ENCODE measurements at places on chromosomes 13 and 19.

DNA sequence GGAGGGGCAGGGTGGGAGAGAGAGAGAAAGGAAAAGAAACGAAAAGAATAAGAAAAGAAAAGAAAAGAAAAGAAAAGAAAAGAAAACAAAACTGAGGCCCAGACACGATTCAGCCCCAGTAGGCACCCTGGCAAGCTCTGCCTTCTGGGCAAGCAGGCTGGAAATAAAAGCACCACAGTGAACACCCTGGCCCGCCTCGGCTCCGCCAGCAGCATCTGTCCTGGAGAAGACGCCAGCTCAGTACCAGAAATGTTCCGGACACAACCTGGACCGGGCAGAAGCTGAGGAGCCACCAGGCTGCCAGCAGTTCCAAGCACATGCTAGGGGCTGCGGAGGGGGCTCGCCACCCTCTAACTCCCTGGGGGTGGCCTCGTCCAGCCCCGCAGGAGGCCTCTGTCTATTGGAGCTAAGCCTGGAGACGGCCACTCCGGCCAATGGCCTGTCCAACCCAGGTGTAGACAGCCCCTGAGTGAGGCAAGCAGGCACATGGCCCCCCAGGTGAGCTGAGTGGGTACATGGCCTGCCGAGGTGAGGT is 11.4 kb upstream of the CPAMD8 start:
- no peak for DNase-seq

GRCh38 chr13:51907040-51907732 is 45.4 kb downstream of the CCDC70 start:
- DNase-seq = no peak

- DNase-seq = peak; percentile 58
Observed at GRCh38 chr13:52847682-52848432, 583 bp downstream of the PCDH8 start.

DNA sequence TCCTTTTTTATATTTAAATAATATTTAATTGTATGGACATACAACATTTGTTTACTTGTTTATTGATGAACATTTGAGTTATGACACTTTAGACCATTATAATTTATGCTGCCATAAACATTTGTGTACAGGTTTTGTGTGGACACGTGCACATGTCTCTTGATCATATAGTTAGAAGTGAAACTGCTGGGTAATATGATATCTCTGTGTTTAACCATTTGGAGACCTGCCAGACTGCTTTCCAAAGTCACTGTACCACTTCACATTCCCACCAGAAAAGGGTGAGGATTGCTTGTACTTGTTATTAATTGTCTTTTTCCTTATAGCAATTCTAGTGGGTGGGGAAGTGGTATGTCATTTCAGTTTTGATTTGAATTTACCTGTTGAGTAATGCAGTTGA is 145.6 kb upstream of the KLHL1 start:
- no peak for DNase-seq

DNA sequence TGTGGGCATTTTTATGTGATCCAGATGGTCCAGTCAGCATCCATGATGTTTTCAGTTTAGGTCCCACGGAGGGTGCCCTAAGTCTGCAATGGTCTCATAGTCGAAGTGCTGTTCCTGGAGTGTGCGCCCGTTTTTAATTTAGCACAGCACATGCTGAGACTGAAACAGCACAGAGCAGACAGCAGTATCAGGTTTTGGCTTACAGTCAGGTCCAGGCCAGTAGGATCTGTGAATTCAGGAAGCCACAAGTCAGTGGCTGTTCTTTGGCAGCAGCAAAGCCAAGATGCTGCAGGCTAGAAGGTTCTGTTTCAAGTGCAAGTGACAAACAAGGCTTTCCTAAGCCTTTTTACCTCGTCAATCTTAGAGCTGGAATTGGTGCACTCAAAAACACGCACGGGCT is 18.3 kb downstream of the FBXO27 start:
- DNase-seq = no peak

GRCh38 chr19:44624840-44625354 is 11.5 kb downstream of the IGSF23 start:
- DNase-seq = no peak

DNA sequence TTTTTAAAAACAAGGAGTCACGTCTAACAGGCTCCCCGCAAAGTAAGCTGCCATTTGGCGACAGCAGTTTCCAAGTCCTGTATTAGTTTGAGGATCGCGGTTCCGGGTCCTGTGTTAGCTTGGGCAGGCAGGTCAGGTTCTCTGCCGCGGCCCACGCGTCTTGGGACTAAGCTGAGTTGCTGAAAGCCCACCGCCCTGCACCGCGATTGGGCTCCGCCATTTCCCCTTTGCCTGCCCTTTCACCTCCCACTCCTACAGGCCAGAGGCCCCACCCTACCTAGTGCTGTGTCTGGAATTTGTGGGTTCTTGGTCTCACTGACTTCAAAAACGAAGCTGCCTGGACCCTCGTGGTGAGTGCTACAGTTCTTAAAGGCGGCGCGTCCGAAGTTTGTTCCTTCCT is 6.8 kb downstream of the PARP4 start:
- no peak for DNase-seq

GRCh38 chr13:90690458-90691080 is 656.9 kb upstream of the MIR17HG start:
- no peak for DNase-seq

- DNase-seq = no peak
Observed at GRCh38 chr13:24225062-24225461, 64.5 kb downstream of the SPATA13 start.

- DNase-seq = peak; percentile 77
Observed at GRCh38 chr13:33057019-33057780, 41.0 kb downstream of the KL start.

- peak; percentile 10 for DNase-seq
Observed at GRCh38 chr19:35209646-35210045, 18.9 kb downstream of the FAM187B start.

DNA sequence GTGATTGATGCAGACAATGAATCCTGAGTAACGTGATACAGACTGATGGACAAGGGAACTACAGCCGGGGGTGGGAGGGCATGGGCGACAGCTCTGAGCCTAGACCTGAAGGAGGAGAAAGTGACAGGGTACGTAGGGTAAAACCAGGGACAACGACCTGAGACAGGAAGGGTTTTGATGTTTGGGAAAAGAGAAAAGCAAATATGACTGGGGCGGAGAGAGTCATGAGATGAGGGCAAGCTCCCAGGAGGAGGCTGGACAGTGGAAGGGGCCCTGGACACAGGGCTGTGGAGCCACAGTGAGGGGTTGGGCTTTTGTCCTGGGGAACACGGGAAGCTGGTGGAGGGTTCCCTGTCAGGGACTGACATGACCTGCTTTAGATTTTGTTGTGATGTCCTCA is 34.2 kb downstream of the ZNF611 start:
- DNase-seq = no peak

DNA sequence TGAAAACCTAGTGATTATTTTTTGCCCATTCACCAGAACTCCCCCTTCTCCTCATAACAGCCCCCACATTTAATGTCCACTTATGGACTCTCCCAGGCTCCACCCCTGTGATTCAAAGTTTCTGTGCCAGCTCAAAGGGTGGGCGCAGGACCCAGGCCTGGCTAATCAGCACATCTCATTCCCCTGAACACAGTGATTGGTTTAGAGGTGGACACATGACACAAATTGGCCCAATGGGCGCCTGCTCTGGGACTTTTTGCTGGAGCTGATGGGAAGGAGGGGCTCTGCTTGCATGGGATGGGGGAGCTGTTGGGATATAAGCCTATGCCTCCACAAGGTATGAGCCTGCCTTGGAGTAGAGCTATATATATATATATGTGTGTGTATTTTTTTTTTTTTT is 6.2 kb upstream of the EPOR start:
- DNase-seq = no peak

DNA sequence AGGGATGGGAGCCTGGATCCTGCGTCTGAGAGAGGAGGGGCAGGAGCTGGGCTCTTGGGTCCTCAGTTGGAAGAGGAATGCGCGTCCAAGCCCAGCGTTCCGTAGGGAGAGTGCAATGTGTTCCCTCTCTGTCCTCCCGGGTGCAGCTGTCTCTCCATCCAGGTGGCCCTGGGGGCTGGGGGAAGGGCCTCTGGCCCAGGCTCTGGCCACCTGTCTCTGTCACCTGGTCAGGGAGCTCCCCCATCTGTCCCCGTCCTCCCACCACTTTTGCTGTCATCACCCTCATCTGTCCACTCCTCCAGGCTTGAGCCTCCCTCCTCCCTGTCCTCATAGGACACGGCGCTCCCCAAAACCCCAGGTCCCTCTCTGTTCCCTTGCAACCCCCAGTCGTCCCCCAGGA is 3.7 kb upstream of the SBK2 start:
- DNase-seq = no peak

- peak; percentile 50 for DNase-seq
Observed at GRCh38 chr13:75173457-75174356, 308.3 kb downstream of the TBC1D4 start.

GRCh38 chr13:27496006-27496405 is 45.6 kb upstream of the MTIF3 start:
- DNase-seq = no peak

- no peak for DNase-seq
Observed at GRCh38 chr13:50353651-50354415, 338.6 kb downstream of the KCNRG start.

DNA sequence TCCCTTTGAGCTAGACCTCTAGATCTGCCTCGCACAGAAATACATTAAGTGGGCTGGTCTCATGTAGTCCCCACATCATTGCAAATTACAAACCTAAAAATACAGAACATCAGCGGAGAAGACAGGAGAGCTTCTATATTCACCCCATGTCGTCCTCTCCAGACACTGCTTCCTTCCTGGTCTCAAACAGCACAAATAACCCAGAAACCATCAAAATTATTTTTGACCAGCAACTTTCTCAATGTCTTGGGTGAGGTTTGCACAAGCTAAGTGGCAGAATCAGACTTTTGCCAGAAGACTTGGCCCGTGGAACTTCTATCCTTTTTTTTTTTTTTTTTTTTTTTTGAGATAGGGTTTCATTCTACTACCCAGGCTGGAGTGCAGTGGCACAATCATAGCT is 28.2 kb downstream of the CLEC17A start:
- no peak for DNase-seq

DNA sequence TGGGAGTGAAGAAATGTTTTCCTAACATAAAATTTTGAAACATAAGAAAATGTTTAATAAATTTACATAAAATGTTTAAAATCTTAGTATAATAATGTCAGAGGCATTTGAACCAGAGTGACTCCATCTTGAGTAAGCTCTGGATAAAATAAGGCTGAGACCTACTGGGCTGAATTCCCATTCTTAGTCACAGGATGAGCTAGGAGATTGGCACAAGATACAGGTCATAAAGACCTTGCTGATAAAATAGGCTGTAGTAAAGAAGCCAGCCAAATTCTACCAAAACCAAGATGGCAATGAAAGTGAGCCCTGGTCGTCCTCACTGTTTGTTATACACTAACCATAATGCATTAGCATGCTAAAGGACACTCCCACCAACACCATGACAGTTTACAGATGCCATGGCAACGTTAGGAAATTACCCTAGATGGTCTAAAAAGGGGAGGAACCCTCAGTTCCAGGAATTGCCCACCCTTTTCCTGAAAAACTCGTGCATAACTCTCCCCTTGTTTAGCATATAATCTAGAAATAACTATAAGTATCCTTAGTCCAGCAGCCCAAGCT is 1184.0 kb downstream of the UQCRFS1 start:
- no peak for DNase-seq

DNA sequence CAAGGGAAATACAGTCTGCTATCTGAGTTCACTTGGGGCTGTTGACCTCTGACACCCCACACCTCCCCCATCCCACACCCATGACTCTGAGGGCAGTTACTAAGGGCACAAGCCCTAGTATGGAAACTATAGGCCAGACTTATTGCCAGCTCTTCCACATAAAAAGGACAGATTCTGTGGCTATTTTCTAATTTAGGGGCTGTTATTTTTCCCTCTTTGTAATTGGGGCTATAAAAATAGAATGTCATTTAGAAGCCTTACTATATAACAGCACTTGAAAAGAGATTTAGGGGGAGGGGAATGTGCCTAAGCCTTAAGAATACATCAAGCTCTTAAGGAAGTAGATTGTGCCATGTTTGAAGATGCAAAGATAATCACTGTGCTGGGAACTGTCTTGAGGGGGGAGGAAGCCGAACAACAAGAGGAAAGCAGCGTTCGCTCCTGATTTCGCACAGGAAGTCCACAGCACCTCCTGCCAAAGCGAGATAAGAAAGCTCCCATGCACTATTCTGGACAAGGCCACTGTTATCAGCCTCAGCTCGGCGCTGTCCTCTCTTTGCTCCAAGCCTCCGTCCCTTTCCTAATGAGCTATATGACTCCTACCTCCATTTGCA is 86.6 kb downstream of the FLT1 start:
- DNase-seq = no peak

- DNase-seq = no peak
Observed at GRCh38 chr19:39362682-39363657, 20.7 kb downstream of the SAMD4B start.

DNA sequence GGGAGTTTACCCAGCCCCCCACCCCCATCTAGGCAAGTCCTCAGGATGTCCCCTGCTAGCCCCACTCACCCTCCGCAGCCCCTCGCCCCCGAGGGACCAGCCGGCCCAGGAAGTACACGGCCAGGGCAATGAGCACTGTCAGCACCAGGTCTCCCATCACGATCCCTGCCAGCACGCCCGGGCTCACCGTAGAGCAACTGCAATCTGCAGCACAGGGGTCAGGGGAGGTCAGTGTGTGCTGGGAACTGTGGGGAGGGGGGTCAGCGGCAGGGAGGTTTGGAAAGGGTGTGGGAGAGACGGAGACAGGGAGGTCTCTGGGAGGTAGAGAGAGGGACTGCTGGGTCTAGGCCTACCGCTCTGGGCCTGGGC is 734 bp downstream of the TYROBP start:
- no peak for DNase-seq

DNA sequence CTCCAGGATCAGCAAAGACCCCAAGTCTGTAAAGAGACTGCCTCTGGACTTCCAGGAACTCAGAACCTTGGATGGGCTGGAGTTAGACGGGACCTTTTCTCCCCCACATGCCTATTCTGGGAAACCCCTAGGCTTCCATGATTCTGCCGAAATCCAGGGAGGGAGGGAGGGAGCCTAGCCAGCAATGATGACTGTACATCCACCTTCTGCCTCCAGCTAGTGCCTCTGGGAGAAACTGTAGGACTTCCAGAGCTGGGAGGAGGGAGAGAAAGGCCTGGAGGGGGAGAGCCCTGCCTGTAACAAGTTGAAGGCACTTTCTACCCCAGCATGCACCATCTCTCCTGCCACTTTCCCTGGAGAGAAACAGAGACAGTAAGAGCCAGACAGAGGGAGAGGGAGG is 6.0 kb upstream of the HAS1 start:
- no peak for DNase-seq

- no peak for DNase-seq
Observed at GRCh38 chr19:40315812-40316470, 30.8 kb upstream of the AKT2 start.

- peak; percentile 65 for DNase-seq
Observed at GRCh38 chr13:40345654-40346372, 320.6 kb downstream of the FOXO1 start.
